CD4-positive, alpha-beta T cell treated with Interleukin-6 at 100 ng/mL for 8 hours (primary cell): ENCODE measurements at places on chromosomes 5 and 9.

GRCh38 chr5:32753051-32753450 lies 41.9 kb downstream of the NPR3 start:
- no peak for DNase-seq

- DNase-seq: no peak
These were observed 69.3 kb downstream of the KIAA1958 start for GRCh38 chr9:112555844-112556482.

- no peak for DNase-seq
These were observed 148.0 kb downstream of the GHR start for GRCh38 chr5:42570966-42571960.

DNA sequence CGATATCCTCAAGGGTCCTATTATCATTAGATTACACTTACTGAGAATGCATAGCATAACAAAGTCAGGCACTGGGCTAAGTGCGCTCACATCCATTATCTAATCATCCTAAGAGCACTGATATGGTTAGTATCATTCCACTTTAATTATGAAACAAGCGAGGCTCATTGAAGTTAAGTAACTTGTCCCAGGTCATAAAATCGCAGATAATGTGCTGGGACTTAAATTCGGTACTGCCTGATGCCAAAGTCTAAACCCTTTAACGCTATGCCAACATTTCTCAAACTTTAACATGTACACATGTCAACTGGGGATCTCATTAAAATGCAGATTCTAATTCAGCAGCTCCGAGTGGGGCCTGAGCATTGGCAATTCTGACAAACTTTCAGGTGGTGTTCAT lies 204.7 kb downstream of the PTTG1 start:
- DNase-seq: no peak

DNA sequence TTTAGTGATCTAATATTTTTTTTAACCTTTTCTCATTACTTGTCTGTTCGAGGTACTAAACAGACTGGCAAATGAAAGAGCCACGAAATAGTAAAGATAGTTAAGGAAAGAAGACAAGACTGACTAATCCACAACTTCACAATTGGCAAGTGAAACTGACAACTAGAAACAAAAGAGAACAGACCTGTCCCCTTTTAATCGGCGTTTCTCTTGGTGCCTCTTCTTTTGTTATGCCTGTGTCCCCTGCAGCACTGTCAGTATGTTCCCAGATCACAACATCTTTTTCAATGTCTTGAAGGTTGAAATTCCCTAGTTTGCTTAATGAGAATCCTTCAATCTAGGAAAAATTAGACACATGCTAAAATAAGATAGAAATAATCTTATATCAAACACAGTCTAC lies 26.1 kb downstream of the TUT7 start:
- no peak for DNase-seq

DNA sequence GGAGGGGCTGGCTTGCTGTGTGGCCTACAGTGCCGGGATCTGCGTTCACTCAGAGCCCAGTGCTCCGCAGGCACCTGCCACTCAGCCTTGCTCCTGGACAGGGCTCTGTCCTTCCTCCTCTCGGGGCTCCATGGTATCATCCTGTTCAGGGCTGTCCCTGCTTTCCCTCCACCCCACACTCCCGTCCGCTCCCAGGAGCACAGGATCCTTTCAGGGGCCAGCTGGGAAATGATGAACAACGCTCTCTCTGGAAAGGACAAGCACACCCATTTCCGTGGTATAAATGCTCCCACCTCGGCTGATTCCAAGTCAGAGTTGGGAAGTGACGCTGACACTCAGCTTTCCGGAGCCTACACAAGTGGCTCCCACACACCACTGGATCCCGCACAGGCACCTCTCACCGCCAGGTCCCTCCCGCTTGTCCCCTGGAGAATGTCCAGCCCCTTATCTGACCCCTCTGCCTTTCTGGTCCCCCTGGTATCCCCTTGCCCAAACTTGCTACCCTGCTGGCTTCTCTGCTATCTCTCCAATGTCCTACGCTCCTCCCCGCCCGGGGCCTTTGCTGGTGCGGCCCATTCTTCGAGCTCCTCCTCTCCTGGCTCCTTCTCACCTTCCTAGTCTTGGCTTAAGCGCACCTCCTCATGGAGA lies 21.3 kb downstream of the HMCN2 start:
- DNase-seq: no peak

GRCh38 chr5:121384359-121384758 lies 467.3 kb upstream of the FTMT start:
- no peak for DNase-seq
